ENCODE measurements at places on chromosomes 5 and 9.

DNA sequence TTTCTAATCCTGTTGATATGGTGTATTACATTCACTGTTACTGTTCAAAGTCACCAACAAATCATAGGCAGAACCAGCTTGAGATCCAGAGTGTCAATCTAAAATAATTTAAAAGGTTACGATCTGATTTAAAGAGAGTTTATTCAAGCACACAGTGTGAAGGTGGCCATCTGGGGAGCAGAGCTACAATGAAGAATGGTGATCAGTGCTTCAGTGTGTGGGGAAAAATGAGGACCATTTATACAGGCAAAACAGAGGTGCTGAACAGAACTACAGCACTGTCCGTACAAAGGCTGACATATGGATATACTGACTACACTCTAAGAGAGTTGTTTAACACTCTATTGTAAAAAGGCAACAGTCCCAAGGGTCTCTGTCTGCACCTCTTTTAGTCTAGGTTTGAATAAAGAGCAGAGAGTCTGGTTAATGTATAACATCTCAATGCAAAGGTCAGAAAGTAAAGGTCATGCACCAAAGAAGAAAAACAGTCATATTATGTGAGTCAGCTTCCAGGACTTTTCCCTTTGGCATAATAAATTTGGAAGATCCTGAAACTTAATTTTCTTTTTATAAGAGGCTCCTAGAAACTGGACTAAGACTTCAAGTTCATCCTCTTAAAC, 29.7 kb upstream of the TDRD7 start:
- DNase-seq, result no peak

- peak; percentile 41 for DNase-seq
Observed at GRCh38 chr5:79857714-79858409, 133.2 kb downstream of the MTX3 start.

DNA sequence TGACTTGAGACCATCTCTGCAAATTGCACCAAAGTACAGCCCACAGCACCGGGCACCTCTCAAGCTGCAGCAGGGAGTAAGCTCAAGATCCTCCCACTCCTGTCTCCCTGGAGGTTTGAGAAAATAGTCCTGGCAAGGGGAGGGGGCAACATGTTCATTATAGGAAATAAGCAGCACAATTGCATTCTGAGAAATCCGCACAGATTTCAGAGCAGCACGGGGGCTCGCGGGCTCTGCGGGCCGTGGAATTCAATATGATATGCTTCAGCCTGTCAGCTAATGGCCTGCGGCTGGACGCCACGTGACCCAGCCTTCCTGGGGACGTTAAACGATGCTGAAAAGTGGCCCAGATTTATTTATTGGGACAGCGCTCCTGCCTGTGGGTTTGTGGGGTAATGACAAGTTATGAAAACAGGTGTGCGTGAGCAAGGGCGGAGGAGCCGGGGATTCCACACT, 156.4 kb downstream of the DAB2IP start:
- no peak for DNase-seq

GRCh38 chr9:130128251-130128650, 44.0 kb upstream of the NCS1 start:
- DNase-seq, result no peak

DNA sequence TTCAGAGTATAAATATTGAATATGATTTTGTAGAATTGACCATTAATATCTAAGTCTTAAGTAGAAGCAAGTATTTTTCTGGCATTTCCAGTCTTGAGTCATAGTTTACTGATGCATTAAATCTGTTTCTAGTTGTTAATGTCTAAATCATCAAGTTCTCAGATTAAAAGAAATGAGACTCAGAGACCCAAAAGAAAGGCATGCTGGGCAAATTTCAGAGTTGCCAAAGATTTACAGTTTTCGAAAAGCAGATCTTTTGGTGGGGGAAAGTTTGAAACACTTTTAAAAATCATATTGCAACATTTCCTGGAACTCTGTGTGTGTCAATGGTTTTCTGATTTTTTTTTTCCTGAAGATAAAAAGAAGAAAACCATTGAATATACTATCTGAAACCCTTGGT, 60.9 kb downstream of the ANKRD55 start:
- DNase-seq, result no peak

Measured in NCI-H1092 (cell line).